ENCODE measurements at places on chromosomes 6 and 20.

- no peak overlapping the region for H3K4me3 ChIP-seq
- DNase-seq = no peak
- H3K27ac ChIP-seq = no peak overlapping the region
These were observed 115.8 kb downstream of the MTFR2 start for GRCh38 chr6:136134268-136134667.

- no peaks in the 10 kb centered on the region for H3K4me1 ChIP-seq
- H3K4me3 ChIP-seq = no peak overlapping the region
- no peaks in the 10 kb centered on the region for H3K36me3 ChIP-seq
- no peaks in the 10 kb centered on the region for H3K27me3 ChIP-seq
These were observed 328.6 kb upstream of the ARID1B start for GRCh38 chr6:156448579-156448978.

GRCh38 chr6:55578537-55579363, at the start of gene HMGCLL1:
TSS of gene HMGCLL1 (minus strand) at chr6:55579192. CDS start at chr6:55579055, 137 bp downstream.
- H3K36me3 ChIP-seq = peaks cover 3% of the 10 kb centered on the region
- H3K27ac ChIP-seq = peak within 1 kb of the TSS; percentile 23
- H3K4me1 ChIP-seq = peaks cover 6% of the 10 kb centered on the region
- DNase-seq = peak; percentile 70
- H3K27me3 ChIP-seq = peaks cover 29% of the 10 kb centered on the region

GRCh38 chr6:137290601-137291261, 71.5 kb upstream of the IFNGR1 start:
- no peaks in the 10 kb centered on the region for H3K4me1 ChIP-seq
- H3K27me3 ChIP-seq = no peaks in the 10 kb centered on the region
- no peak overlapping the region for H3K27ac ChIP-seq
- no peaks in the 10 kb centered on the region for H3K36me3 ChIP-seq
- no peak for DNase-seq

GRCh38 chr6:158807515-158808441, 11.4 kb downstream of the EZR start:
- peak overlapping the region; percentile 46 for H3K4me3 ChIP-seq
- peaks cover 58% of the 10 kb centered on the region for H3K4me1 ChIP-seq
- H3K27me3 ChIP-seq = no peaks in the 10 kb centered on the region
- no peak for DNase-seq
- H3K27ac ChIP-seq = peak overlapping the region; percentile 92

- no peaks in the 10 kb centered on the region for H3K27me3 ChIP-seq
- no peak overlapping the region for H3K4me3 ChIP-seq
- no peaks in the 10 kb centered on the region for H3K4me1 ChIP-seq
- DNase-seq = no peak
- peaks cover 45% of the 10 kb centered on the region for H3K36me3 ChIP-seq
These were observed 8.3 kb downstream of the IFNGR1 start for GRCh38 chr6:137210903-137211302.

DNA sequence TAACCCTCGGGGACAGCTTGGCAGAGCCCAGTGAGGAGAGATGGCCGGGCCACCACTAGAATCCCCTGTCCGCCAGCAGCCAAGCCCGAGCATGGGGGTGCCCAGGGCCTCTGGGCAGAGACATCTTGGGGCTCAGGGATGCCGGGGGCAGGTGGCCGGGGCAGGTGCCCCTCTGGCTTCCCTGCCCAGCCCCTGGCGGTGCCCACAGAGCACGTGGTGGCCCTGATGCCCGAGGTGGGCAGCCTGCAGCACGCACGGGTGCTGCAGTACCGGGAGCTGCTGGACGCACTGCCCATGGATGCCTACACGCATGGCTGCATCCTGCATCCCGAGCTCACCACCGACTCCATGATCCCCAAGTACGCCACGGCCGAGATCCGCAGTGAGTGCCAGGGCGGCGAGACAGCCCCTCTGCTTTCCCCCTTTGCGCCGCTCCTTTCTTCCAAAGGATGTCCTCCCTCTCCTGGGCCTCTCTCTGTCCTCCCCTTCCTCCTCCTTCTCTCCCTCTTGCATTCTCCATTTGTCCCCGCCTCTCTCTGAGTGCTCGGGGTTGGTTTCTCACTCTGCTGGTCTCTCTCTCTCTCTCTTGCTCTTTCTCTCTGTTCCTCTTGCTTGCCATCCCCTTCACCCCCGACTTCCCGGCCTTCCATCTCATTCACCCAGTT, 11.2 kb downstream of the GDAP1L1 start:
- no peak for DNase-seq
- peaks cover 13% of the 10 kb centered on the region for H3K27me3 ChIP-seq
- H3K4me3 ChIP-seq = no peak overlapping the region
- H3K4me1 ChIP-seq = no peaks in the 10 kb centered on the region

DNA sequence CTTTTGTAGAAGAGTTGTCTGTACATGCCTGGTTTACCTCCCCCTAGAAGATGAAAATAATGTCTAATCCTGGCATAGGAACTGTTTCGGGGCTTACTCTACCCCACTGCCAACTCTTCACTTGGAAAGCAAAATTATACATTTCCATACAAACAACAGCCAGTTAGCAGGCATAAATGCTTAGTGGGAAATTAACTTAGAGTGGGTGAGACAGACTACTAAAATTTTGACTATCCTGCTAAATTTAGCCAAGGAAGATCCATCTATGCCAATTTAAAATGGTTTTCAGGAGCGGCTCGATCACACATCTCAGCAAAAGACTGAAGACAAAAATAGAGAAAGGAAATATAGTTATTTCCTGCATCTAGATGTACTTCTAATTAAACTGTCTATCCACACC, 221.2 kb downstream of the TPBG start:
- no peaks in the 10 kb centered on the region for H3K27me3 ChIP-seq
- H3K27ac ChIP-seq = no peak overlapping the region

DNA sequence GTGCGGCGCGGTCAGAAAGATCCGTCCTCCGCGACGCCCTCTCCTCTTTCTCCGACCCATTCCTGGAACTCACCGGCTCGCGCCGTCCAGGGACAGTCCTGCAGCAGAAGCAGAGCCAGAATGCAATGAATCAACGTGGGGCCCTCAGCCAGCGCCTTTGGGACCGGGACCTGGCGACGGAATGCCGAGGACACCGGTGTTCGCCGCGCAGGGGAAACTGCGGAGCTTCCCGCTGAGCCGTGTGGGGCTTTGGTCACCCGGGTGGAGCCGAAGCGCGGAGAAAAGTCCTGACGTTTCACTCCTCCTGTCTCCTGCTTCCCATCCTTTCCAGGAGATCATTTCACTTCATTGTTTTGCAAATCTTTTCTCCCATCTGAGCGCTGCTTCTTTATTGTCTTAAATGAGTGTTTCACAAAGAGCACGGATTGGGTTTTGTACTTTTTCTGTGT, 26.5 kb downstream of the ULBP1 start:
- no peak overlapping the region for H3K27ac ChIP-seq
- no peak for DNase-seq
- H3K27me3 ChIP-seq = peaks cover 100% of the 10 kb centered on the region
- H3K36me3 ChIP-seq = no peaks in the 10 kb centered on the region
- H3K4me1 ChIP-seq = peaks cover 13% of the 10 kb centered on the region
- peak overlapping the region; percentile 83 for H3K4me3 ChIP-seq

GRCh38 chr20:8036771-8037170, 17.2 kb upstream of the TMX4 start:
- H3K36me3 ChIP-seq = no peaks in the 10 kb centered on the region
- H3K4me1 ChIP-seq = peaks cover 4% of the 10 kb centered on the region
- no peak for DNase-seq
- no peak overlapping the region for H3K27ac ChIP-seq
- H3K27me3 ChIP-seq = peaks cover 3% of the 10 kb centered on the region

DNA sequence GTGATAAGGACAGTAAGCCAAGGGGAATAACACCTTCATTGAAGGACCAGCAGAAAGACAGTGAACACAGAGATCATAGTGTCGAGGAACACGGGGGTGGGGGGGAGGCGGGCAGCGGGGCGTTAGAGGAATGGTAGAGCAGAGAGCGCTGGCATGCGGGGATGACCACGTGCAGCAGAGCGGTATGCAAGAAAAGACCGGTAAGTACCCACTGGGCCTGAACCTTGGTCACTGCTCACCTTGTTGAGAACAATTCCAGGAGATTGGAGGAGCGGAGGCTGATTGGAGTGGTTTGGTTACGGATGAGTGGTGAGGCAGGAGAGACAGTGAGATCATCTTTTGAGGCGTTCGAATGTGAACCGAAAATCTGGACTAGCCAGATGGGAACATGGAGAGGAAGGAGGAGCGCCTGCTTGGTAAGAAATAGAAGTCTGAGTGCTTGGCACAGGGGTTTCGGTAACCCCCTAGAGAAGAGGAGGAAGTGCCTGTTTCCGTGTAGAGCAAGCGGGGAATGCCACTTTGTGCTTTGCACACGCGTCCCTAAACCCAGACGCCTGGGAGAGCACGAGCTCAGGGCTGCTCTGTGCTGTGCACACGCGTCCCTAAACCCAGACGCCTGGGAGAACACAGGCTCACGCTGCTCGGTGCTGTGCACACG, 70.0 kb downstream of the FAM120B start:
- H3K27ac ChIP-seq = peak overlapping the region; percentile 1
- H3K36me3 ChIP-seq = peaks cover 19% of the 10 kb centered on the region
- H3K4me1 ChIP-seq = peaks cover 3% of the 10 kb centered on the region
- H3K4me3 ChIP-seq = no peak overlapping the region

- no peak for DNase-seq
- no peak overlapping the region for H3K27ac ChIP-seq
- H3K36me3 ChIP-seq = no peaks in the 10 kb centered on the region
- no peaks in the 10 kb centered on the region for H3K4me1 ChIP-seq
- no peaks in the 10 kb centered on the region for H3K27me3 ChIP-seq
These were observed 275.2 kb upstream of the CNR1 start for GRCh38 chr6:88441346-88441745.

GRCh38 chr20:23101696-23102406, 15.7 kb upstream of the CD93 start:
- H3K27ac ChIP-seq = no peak overlapping the region
- peaks cover 4% of the 10 kb centered on the region for H3K27me3 ChIP-seq
- no peaks in the 10 kb centered on the region for H3K36me3 ChIP-seq
- H3K4me3 ChIP-seq = no peak overlapping the region
- DNase-seq = no peak

DNA sequence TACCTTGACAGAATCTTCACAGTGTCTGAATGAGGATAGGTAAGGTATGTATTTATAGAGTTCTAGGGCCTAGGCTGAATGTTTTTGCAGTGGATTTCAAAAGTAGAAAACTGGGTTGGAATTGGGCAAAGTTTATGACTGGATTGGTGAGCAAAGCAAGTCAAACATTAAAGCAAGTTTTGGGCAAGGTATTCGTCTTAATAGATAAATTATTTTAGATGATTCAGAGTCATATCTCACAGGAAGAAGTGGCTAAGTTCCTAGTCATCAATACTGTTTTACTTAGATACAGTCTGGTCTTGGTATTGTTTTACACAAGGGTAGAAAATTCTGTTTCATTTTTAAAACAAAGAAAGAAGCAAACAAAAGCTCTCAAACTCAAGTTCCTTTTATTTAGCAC, 284.1 kb upstream of the EPHA7 start:
- no peaks in the 10 kb centered on the region for H3K27me3 ChIP-seq
- no peaks in the 10 kb centered on the region for H3K36me3 ChIP-seq
- H3K4me3 ChIP-seq = no peak overlapping the region
- no peaks in the 10 kb centered on the region for H3K4me1 ChIP-seq
- no peak for DNase-seq
- H3K27ac ChIP-seq = no peak overlapping the region

GRCh38 chr6:85321906-85322305, 128.0 kb upstream of the NT5E start:
- no peak for DNase-seq
- no peak overlapping the region for H3K4me3 ChIP-seq
- H3K27me3 ChIP-seq = peaks cover 28% of the 10 kb centered on the region
- no peaks in the 10 kb centered on the region for H3K4me1 ChIP-seq
- no peak overlapping the region for H3K27ac ChIP-seq
- no peaks in the 10 kb centered on the region for H3K36me3 ChIP-seq

- peak overlapping the region; percentile 93 for H3K4me3 ChIP-seq
- peaks cover 14% of the 10 kb centered on the region for H3K36me3 ChIP-seq
- no peak for DNase-seq
- peaks cover 41% of the 10 kb centered on the region for H3K27me3 ChIP-seq
- peaks cover 22% of the 10 kb centered on the region for H3K4me1 ChIP-seq
These were observed 898 bp downstream of the LAMA4 start for GRCh38 chr6:112253498-112253840.

DNA sequence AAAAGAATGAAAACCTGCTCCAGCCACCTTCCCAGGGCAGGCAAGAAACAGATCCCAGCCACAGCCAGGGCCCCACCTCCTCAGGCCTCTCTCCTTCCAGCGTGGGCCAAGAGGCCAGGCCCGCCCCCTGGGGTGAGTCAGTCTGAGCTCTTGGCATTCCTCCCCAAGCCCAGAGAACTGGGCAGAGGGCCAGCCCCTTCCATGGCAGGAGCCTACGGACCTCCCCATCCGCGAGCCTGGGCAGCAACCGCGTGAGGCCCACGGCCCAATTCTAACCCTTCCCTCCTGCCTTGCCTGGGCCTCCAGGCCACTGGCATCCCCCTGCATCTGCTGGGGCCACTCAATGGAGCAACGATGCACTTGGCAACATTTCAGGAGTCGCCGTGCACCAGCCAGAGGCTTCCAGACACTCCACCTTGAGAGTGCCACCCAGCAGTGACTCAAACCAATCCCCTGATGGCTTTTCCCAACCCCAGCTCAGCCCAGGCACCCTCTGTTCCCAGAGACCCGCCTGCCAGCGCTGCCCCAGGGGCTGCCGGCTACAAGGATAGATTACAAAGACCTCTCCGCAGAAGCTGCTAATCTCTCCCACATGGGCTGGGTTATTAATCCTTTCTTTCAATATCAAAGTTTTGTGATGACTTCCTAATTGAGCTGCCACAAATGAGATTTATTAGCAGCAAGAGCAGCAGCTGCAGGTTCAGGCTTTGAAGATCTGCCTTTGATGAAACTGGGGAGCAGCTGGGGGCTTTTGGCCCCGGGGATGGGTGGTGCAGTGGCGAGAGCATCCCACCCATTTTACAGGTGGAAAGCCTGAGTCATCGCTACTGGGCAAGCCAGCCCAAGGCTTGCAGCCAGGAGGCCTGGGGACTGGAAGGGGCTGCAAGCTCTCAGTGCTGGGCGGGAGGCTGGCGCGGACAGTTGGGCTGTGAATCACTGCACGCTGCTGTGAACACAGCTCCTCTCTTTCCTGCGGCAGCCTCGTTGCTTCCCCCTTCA, 85.7 kb downstream of the NFATC2 start:
- H3K27me3 ChIP-seq = no peaks in the 10 kb centered on the region
- peaks cover 29% of the 10 kb centered on the region for H3K4me1 ChIP-seq
- H3K27ac ChIP-seq = peak overlapping the region; percentile 56
- no peak for DNase-seq
- peaks cover 14% of the 10 kb centered on the region for H3K36me3 ChIP-seq

Data from type B pancreatic cell (in vitro differentiated cells).